Smooth muscle cell of the umbilical artery (primary cell): ENCODE measurements at places on chromosomes 7 and 10. TPM values are rescaled to one million over a fixed set of nuclear protein-coding genes. Genes with fewer than 3 reads are reported as not detected.

Gene TMEM248
- total RNA-seq, result 79.8 and 84.0 TPM in 2 replicates

Gene HMX2
- not detected in 2 replicates for total RNA-seq

Gene GARIN1A
- total RNA-seq, result 0.89 and 1.5 TPM in 2 replicates

Gene SFTPD
- total RNA-seq, result not detected in 2 replicates

Gene AKR1C8
- total RNA-seq, result not detected in 2 replicates

Gene FZD1
- total RNA-seq, result 7.7 and 8.3 TPM in 2 replicates

Gene MUC3A
- total RNA-seq, result not detected in 2 replicates

Gene NSMCE4A
- total RNA-seq, result 14.6 and 23.9 TPM in 2 replicates

Gene HECW1
- total RNA-seq, result not detected in 2 replicates

Gene PVRIG
- total RNA-seq, result not detected in 2 replicates

Gene CNPY1
- not detected in 2 replicates for total RNA-seq

Gene PTPRZ1
- total RNA-seq, result 0.65 TPM in 1 of 2 replicates, not detected in the other

Gene VPS37D
- total RNA-seq, result 3.0 and 5.9 TPM in 2 replicates

Gene BLNK
- total RNA-seq, result not detected in 2 replicates

Gene ASZ1
- not detected in 2 replicates for total RNA-seq

Gene ANKRD61
- 0.23 TPM in 1 of 2 replicates, not detected in the other for total RNA-seq

Gene TEX47
- total RNA-seq, result not detected in 2 replicates

Gene ADIRF
- 1.3 and 1.5 TPM in 2 replicates for total RNA-seq

Gene CBX3
- total RNA-seq, result 110 and 145 TPM in 2 replicates

Gene CUZD1
- 0.23 and 0.30 TPM in 2 replicates for total RNA-seq

Gene SORCS1
- total RNA-seq, result under 0.01 TPM in 1 of 2 replicates, not detected in the other

Gene PAPSS2
- total RNA-seq, result 149 and 233 TPM in 2 replicates

Gene UCN3
- not detected in 2 replicates for total RNA-seq

Gene NACAD
- 1.2 and 7.4 TPM in 2 replicates for total RNA-seq

Gene PDE1C
- total RNA-seq, result 0.74 TPM in 1 of 2 replicates, not detected in the other

Gene MCM10
- total RNA-seq, result 0.89 and 7.2 TPM in 2 replicates

Gene MTPN
- total RNA-seq, result 134 and 219 TPM in 2 replicates

Gene FOXI2
- not detected in 2 replicates for total RNA-seq

Gene BTRC
- total RNA-seq, result 11.3 and 13.9 TPM in 2 replicates

Gene CYP26A1
- not detected in 2 replicates for total RNA-seq

Gene CDK6
- total RNA-seq, result 29.7 and 88.9 TPM in 2 replicates

Gene LIPA
- 64.1 and 98.9 TPM in 2 replicates for total RNA-seq

Gene TMEM184A
- 0.23 TPM in 1 of 2 replicates, not detected in the other for total RNA-seq

Gene AQP1
- total RNA-seq, result 19.5 and 27.0 TPM in 2 replicates

Gene ERVW-1
- total RNA-seq, result not detected in 2 replicates

Gene RHOBTB1
- 17.7 and 24.3 TPM in 2 replicates for total RNA-seq

Gene JAKMIP3
- total RNA-seq, result 0.30 and 0.32 TPM in 2 replicates

Gene IGFBP1
- not detected in 2 replicates for total RNA-seq

Gene SMIM30
- 49.5 and 60.3 TPM in 2 replicates for total RNA-seq

Gene ASB10
- total RNA-seq, result not detected in 2 replicates

Gene TMEM213
- not detected in 2 replicates for total RNA-seq

Gene CPXM2
- 3.6 and 6.8 TPM in 2 replicates for total RNA-seq

Gene SPDYE2
- not detected in 2 replicates for total RNA-seq

Gene OPN1SW
- total RNA-seq, result not detected in 2 replicates

Gene PSD
- 2.4 and 12.2 TPM in 2 replicates for total RNA-seq

Gene NKX2-3
- total RNA-seq, result 0.14 and 0.89 TPM in 2 replicates

Gene FAM25C
- not detected in 2 replicates for total RNA-seq

Gene OR6B1
- not detected in 2 replicates for total RNA-seq

Gene ODAD2
- total RNA-seq, result 1.5 and 1.8 TPM in 2 replicates

Gene DYNC1I1
- 0.69 and 0.89 TPM in 2 replicates for total RNA-seq

Gene TMEM225B
- total RNA-seq, result 0.89 TPM in 1 of 2 replicates, not detected in the other

Gene TRAPPC14
- total RNA-seq, result 5.9 and 8.3 TPM in 2 replicates

Gene GIMAP8
- total RNA-seq, result under 0.01 TPM in 1 of 2 replicates, not detected in the other

Gene ACTL6B
- not detected in 2 replicates for total RNA-seq
